T-cell (primary cell): ENCODE measurements at places on chromosomes 1 and 21. TPM values are rescaled to one million over a fixed set of nuclear protein-coding genes. Genes with fewer than 3 reads are reported as not detected.
A peak's percentile ranks its signal among the peaks of the same experiment; 100 is the strongest.

GRCh38 chr1:46673749-46674182, 2.1 kb downstream of the TEX38 start:
- H3K4me3 ChIP-seq, result no peak overlapping the region
- H3K27me3 ChIP-seq, result no peaks in the 10 kb centered on the region
- H3K27ac ChIP-seq, result no peak overlapping the region
- peaks cover 7% of the 10 kb centered on the region for H3K4me1 ChIP-seq
- DNase-seq, result no peak

DNA sequence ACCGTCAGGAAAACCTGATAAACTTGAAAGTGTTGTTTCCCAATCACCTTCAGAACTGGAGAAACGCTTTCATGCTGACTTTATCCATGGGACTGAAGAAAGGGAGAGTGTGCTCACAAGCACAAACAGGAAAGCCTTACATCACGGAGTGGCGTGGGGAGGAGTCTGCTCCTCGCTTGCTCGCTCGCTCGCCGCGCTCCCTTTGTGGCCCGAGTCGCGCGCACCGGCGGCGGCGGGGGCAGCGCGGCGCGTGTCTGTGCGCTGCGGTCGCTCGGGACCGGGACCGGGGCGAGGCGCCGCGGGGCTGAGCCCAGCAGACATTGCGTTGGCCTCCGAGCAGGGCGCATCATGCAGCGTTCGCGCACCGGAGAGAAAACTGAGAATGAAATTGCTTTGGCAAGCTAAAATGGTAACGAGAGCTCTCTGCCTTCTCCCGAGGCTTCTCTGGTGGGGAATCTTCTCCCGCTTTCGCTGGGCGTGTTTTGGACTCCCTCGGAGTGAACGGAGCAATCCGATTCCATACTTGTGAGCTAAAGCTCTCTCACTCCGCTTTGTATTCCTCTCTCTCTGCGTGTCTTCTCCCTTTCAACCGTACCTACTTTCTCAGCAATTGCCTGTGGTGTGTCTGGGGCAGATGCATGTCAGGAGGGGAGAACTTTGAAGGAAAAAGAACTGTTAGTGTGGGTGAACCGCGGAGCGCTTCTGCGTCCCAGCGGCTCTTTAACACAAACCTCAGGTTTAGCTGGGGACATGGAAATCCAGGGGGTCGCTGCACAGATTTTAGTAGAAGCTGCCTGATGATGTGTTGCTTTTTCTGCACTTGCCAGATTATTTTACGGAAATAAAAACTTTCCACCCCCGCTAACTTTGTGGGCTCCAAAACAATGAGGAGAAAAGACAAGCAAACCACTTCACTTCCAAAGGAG, at the start of gene RGL1:
RGL1 (plus strand) TSS at position 205 of the 926 bp plus-strand sequence; CDS start at position 383, 178 bp downstream.
- H3K4me1 ChIP-seq, result peaks cover 10% of the 10 kb centered on the region
- H3K27me3 ChIP-seq, result peaks cover 6% of the 10 kb centered on the region
- H3K36me3 ChIP-seq, result no peaks in the 10 kb centered on the region
- H3K4me3 ChIP-seq, result peak within 1 kb of the TSS; percentile 46
- no peak within 1 kb of the TSS for H3K27ac ChIP-seq

DNA sequence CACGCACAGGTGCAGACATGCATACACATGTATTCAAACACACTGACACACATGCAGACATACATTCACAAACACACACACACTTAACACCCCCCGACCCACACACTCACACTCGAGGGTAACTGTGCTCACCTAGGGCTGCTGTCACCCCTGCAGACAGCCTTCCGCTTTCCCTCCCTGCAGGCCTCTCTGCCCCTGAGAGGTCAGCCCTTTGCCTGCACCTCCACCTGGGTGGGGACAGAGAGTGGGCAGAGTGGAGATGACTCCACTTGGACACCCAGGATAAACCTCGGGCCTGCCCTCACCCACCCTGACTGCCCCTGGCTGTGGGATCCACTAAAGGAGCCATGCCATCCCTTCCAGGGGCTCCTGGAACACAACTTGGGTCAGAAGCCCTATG, 264.3 kb downstream of the PTPRU start:
- H3K27me3 ChIP-seq, result no peaks in the 10 kb centered on the region
- no peaks in the 10 kb centered on the region for H3K36me3 ChIP-seq
- H3K4me1 ChIP-seq, result no peaks in the 10 kb centered on the region

GRCh38 chr21:26120828-26121227, 49.7 kb downstream of the APP start:
- no peak overlapping the region for H3K4me3 ChIP-seq
- no peaks in the 10 kb centered on the region for H3K36me3 ChIP-seq
- H3K27me3 ChIP-seq, result no peaks in the 10 kb centered on the region
- H3K4me1 ChIP-seq, result no peaks in the 10 kb centered on the region
- no peak for DNase-seq
- H3K27ac ChIP-seq, result no peak overlapping the region

DNA sequence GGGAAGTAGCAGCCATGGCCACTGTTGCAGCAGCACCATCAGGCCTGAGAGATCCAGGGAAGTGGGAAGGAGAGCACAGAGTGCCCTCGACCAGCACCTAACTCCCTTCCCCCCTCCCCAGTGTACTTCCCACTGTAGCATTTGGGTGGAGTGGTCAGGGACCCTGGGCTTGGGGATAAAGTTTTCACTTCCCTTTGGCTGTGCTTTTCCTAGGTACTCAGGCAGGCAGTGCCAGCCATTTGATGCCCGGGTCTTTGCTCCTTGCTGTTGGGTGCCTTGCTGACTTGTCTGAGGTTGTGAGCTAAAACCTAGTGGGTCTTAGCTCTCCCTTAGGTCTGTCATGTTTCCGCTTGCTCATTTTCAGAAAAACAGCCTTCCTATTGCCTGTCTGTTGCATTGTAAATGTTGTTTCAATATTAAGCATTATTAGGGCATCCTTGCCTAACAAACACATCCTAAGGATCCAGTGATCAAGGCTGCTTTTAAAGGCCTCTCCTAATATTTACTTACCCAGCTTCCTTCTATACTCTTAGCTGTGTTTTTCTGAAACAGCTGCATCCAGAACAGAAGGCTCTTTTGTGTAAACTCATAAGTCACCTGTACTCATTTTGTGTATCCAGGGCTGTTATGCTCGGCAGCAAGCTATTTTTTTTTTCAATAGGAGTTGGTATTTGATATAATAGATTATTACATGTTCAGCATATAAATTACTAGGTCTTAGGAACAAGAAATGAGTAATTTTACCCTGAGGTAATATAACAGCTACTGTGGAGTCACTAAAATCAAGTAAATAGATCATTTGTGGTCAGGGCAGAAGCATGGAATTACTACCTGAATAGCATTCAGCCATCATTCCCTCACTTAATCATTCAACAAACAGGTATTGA, 418.6 kb upstream of the PROX1 start:
- no peak for DNase-seq
- no peaks in the 10 kb centered on the region for H3K27me3 ChIP-seq
- H3K36me3 ChIP-seq, result no peaks in the 10 kb centered on the region
- H3K4me1 ChIP-seq, result no peaks in the 10 kb centered on the region

GRCh38 chr1:78633209-78633608, 13.0 kb downstream of the IFI44L start:
- H3K27ac ChIP-seq, result no peak overlapping the region
- no peak overlapping the region for H3K4me3 ChIP-seq
- H3K4me1 ChIP-seq, result no peaks in the 10 kb centered on the region
- H3K27me3 ChIP-seq, result no peaks in the 10 kb centered on the region
- no peak for DNase-seq

- no peaks in the 10 kb centered on the region for H3K27me3 ChIP-seq
- H3K27ac ChIP-seq, result no peak overlapping the region
- H3K4me3 ChIP-seq, result no peak overlapping the region
- no peak for DNase-seq
- peaks cover 8% of the 10 kb centered on the region for H3K36me3 ChIP-seq
- peaks cover 3% of the 10 kb centered on the region for H3K4me1 ChIP-seq
These were observed 6.5 kb downstream of the CD55 start for GRCh38 chr1:207328004-207328403.

DNA sequence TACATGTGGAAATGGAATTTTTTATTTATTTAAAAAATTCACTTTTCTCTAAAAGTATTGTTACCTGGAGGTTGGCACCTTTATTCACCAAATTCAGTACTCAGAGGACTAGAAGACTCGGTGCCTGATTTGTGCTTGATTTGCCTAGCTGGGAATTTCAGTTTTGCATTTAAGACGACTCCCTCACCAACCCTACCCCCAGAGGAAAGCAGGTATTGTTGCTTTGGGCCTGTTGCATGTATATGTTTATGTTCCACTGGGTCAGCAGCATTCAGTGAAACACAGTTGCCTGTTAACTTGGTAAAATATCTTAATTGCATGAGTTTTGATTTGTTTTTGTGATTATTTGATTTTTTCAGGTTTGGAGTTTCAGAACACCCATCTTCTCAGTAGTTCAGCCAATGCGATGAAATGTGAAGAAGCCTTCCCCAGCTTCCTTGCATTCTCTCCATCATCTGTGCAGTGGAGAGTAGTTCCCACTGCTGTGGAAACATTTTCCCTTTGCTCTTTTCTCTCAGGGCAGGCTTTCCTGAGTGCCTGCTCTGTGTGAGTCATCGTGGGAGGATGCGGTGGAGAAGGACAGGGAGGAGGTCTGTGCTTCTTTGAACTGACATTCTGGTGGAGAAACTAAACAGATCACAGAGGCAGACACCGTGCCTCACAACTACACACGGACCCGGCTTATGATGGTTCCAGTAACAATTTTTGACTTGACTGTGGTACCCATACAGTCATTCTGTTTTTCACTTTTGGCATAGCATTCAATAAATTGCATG, 6.4 kb downstream of the ADARB1 start:
- H3K4me1 ChIP-seq, result peaks cover 84% of the 10 kb centered on the region
- H3K36me3 ChIP-seq, result no peaks in the 10 kb centered on the region
- H3K27ac ChIP-seq, result peak overlapping the region; percentile 81
- H3K27me3 ChIP-seq, result no peaks in the 10 kb centered on the region

GRCh38 chr1:115911294-115911693, 65.0 kb upstream of the SLC22A15 start:
- no peak overlapping the region for H3K4me3 ChIP-seq
- no peaks in the 10 kb centered on the region for H3K27me3 ChIP-seq
- H3K4me1 ChIP-seq, result no peaks in the 10 kb centered on the region
- H3K36me3 ChIP-seq, result no peaks in the 10 kb centered on the region
- H3K27ac ChIP-seq, result no peak overlapping the region
- no peak for DNase-seq

DNA sequence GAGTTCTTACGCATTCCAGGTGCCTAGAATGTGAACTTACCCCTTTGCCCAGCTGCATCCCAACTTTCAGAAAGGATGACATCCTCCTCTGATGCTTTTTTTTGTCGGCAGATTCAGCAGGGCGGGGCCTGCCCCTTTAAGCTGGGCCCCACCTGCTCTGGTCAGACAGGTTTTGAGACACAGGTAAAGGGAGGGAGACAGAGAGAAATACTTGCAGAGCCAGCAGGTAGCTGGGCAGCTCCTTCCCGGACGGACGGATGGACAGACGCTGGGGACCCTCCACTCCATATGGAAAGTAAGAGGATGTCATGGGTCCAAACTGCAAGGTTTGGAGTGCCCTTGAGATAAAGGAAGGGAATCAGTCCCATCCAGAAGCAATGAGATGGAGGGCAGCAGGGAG, at the start of gene TMEM79:
TMEM79 (plus strand) TSS at position 214 of the 400 bp plus-strand sequence. CDS start 902 bp downstream, outside the sequence.
- peak within 1 kb of the TSS; percentile 43 for H3K27ac ChIP-seq
- no peak for DNase-seq
- H3K4me1 ChIP-seq, result peaks cover 27% of the 10 kb centered on the region
- H3K36me3 ChIP-seq, result peaks cover 13% of the 10 kb centered on the region
- H3K4me3 ChIP-seq, result peak within 1 kb of the TSS; percentile 94
- no peaks in the 10 kb centered on the region for H3K27me3 ChIP-seq

- H3K4me3 ChIP-seq, result no peak overlapping the region
- H3K4me1 ChIP-seq, result no peaks in the 10 kb centered on the region
- DNase-seq, result no peak
- no peaks in the 10 kb centered on the region for H3K27me3 ChIP-seq
These were observed 42.1 kb downstream of the TMCO4 start for GRCh38 chr1:19757641-19758040.

DNA sequence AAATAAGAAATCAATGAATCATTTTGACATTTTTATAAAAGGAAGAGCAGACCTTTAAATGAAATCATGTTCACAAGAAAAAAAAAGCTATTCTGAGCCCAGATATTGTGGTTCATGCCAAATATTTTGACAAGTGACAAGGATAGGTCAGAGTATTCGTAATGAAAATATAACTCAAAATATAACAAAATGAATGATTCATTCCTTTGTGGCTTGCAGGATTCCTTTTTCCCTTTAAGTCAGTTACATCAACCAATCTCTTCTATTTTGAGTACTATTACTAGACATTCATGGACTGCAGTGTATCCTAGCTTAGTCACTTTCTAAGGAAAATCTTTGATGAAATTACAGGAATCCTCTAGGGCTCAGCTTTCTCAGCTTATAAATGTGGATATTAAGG, 188.7 kb downstream of the COL11A1 start:
- no peak overlapping the region for H3K4me3 ChIP-seq
- DNase-seq, result no peak
- no peaks in the 10 kb centered on the region for H3K36me3 ChIP-seq

GRCh38 chr1:172394141-172394751, 26.2 kb upstream of the C1orf105 start:
- peak overlapping the region; percentile 82 for H3K27ac ChIP-seq
- no peaks in the 10 kb centered on the region for H3K27me3 ChIP-seq
- DNase-seq, result peak; percentile 67

DNA sequence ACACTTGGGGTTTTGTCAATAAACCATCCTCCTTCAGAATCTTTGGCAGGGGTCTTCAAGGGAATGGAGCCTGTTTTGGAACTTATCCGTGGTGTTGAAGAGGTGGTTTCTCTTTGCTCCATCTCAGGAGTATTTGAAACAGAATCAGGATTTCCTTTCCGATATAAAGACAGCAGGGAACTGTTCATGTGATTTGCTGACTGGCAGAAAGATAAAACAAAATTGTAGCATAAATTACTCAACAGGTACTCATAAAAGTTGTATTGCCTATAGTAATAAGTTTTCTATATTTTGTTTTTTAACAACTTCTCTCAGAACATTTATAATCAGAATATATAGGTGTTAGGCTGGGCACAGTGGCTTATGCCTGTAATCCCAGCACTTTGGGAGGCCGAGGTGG, 21.9 kb downstream of the NVL start:
- no peaks in the 10 kb centered on the region for H3K4me1 ChIP-seq
- no peak overlapping the region for H3K4me3 ChIP-seq
- no peak overlapping the region for H3K27ac ChIP-seq
- no peak for DNase-seq

DNA sequence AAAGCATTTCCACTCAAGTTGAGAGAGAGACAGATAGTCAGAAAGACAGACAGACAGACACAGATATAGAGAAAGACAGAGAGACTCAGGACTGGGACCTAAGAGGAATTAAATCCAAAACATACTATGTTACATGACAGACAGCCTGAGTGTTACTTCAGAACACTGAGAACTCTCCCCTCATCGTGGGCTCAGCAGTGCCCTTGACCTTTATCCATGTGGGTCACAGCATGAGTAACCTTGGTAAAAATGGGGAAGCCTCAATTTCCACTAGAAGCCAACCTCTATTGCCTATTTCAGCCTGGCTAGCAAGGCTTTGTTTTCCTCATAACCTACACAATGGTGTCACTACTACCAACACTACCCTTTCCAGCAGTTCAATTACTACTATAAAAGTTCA, 81.9 kb upstream of the TRABD2B start:
- H3K27ac ChIP-seq, result no peak overlapping the region
- no peaks in the 10 kb centered on the region for H3K36me3 ChIP-seq
- no peaks in the 10 kb centered on the region for H3K27me3 ChIP-seq
- H3K4me3 ChIP-seq, result no peak overlapping the region
- H3K4me1 ChIP-seq, result no peaks in the 10 kb centered on the region

Gene DMBX1
- not detected for total RNA-seq

Gene NECTIN4
- total RNA-seq, result not detected

Gene LDLRAP1
- total RNA-seq, result 143 TPM

Gene HNRNPCL1
- not detected for total RNA-seq

Gene LCE6A
- not detected for total RNA-seq
